Endothelial cell of umbilical vein (primary cell): ENCODE measurements at places on chromosomes 5 and 9. TPM values are rescaled to one million over a fixed set of nuclear protein-coding genes. Genes with fewer than 3 reads are reported as not detected.

The LIX1 gene
- total RNA-seq = not detected in 2 replicates

The INSYN2B gene
- 8.2 and 9.9 TPM in 2 replicates for total RNA-seq

The ZDHHC11 gene
- total RNA-seq = 2.1 and 4.4 TPM in 2 replicates

The TBC1D9B gene
- total RNA-seq = 120 and 150 TPM in 2 replicates

The DIPK1B gene
- total RNA-seq = 242 and 253 TPM in 2 replicates
